ENCODE measurements at places on chromosomes 1 and 21.

- DNase-seq = no peak
These were observed 3.2 kb downstream of the EDARADD start for GRCh38 chr1:236397173-236397759.

GRCh38 chr1:114499478-114499877, 11.5 kb downstream of the TRIM33 start:
- DNase-seq = no peak

DNA sequence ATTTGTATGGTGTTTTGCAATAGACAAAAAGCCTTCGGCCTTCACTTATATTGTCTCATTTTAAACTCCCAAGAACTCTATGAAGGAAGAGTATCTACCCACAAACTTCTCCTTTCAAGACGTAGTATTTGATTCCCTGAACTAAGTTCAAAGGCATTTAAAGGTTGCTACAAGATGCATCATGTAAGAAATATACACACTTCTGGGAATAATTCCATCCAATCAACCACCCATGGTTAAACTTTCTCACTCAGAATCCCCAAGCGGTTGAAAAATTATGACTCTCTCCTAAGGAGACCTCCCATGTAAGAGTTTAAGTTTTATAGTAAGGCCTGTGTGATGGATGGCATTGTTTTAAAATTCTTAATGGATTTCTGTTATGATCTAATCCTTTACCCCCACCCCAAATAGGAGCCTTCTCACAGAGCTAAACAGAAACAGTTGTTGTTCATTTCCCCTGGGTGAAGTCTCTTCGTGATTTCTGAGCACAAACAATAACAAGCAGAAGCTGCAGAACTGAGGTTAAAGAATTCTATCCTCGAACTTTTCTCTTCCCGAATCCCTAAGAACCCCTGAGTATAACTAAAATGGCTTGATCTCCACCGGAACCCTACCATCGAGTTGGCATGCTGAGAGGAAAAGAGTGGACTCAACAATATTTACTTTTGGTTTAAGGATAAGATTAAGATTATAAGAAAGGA, 185.0 kb downstream of the TGFBR3 start:
- no peak for DNase-seq

GRCh38 chr1:182703539-182703938, 19.2 kb upstream of the RGS8 start:
- no peak for DNase-seq

DNA sequence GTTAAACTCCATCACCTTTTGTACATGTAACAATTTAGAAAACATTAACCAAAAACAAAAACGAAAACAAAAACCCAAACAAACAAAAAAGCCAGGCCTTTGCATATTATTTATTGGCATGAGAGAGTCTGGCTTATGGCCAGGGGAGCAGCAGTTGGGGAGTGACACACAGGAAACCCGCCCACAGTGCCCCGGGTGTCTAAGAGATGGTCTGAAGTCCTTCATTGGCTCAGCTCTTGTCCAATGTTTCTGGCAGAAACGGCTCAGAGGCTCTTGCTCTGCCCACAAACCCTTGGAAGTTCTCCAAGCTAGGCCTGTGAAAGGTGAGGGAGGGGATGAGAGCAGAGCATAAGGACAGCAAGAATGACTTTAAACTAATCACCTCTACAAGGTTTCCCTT, 131.5 kb downstream of the CNIH3 start:
- no peak for DNase-seq

DNA sequence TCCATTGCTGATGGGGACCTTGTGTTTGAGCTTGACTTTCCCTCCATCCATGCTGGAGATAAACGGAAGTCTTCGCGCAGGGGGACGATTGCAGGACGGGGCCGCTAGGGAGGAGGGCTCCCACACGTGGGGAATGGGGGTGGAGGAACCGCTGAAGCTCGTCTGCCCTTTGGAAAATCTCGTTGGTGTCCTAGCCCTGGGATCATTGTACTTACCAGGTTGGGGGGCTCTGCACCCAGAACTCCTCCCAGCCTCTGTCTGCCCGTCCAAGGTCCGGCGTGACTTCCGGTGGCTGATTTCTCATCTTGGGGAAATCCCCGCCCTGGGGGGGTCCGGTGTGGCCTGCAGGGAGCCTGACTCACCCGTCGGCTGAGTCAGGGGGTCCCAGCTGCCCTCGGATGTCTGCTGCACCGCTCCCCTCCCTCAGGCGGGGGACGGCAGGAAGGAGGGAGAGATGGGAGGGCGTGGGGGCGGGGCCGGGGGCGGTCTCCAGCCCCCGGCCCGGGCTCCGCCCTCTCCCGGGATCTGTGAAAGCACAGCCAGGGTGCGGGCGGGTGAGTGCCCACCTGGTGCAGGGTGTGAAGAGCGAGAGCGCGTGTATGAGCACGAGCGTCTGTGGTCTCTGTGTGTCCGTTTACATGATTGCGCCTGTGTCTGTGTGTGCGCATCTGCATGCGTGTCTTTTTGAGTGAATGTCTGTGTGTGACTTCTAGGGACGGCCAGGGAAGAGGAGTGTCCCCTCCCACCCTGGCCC, 35.8 kb downstream of the PIK3CD start:
- peak; percentile 59 for DNase-seq

GRCh38 chr1:180966744-180967536, 54.2 kb downstream of the KIAA1614 start:
- no peak for DNase-seq

DNA sequence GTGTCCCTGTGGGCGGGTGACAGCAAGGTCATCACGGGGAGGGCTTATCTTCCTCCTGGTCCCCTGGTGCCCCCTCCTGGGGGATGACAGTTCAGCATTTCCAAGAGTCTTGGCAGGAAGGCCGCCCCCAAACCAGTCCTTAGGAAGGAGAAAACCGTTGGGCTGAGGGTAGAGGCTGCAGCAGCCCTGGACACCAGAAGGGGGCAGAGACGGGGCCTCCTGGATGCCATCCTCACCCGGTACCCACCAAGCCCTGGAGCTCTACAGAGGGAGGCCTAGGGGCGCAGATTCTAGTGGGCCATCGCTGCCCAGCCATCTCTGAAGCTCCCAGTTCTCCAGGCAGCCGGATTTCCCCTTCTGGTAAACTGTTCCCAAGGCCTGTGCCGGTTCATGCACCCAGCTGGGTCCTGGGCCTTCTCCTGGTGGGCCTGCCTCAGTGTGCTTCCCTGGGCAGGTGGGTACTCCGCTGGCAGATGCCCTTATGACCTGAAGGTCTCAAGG, 14.8 kb upstream of the ZNF669 start:
- no peak for DNase-seq

GRCh38 chr1:35570589-35571137, 2.5 kb upstream of the TFAP2E start:
- DNase-seq = no peak

DNA sequence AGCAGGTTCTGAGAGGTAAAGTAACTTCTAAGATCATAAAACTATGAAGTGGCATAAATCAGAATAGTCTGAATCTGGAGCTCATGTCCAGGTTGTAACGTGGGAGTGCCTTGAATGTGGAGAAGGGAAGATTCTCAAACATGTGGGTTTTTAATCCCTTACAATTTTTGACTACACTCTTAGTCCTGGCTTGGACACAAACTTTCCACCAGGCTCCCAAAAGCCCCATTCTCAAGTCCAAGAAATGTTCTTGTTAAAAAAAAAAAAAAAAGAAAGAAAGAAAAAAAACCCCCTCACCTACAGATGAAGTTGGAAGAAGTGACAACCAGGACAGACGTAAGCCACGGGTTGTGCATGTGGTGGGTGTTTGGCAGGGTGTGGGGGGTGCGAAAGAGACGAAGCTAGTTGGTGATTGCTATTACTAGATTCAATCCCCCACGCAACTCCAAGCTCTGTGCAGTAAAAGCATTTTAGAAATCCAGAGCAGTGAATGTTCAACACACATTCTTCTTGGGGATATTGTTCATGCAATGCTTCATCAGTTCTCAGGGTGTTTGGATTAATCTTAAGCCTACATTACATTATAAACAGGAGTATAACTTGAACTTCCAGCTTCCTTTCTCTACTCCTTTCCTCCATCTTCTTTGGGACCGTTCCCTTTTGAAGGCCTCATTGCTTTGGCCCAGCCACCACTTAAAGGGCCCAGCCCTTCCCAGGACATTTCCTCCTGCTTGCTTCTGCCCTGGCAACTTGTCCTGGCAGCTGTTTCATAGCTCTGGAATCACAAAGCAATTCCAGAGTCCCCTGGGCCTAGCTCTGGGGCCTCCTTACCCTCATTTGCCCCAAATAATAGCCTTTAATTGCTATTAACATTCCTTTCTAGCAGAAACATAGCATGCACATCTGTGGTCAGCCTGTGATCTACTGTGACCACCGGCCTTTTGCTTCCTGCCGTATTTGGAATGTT, 41.8 kb downstream of the PHC2 start:
- DNase-seq = no peak

DNA sequence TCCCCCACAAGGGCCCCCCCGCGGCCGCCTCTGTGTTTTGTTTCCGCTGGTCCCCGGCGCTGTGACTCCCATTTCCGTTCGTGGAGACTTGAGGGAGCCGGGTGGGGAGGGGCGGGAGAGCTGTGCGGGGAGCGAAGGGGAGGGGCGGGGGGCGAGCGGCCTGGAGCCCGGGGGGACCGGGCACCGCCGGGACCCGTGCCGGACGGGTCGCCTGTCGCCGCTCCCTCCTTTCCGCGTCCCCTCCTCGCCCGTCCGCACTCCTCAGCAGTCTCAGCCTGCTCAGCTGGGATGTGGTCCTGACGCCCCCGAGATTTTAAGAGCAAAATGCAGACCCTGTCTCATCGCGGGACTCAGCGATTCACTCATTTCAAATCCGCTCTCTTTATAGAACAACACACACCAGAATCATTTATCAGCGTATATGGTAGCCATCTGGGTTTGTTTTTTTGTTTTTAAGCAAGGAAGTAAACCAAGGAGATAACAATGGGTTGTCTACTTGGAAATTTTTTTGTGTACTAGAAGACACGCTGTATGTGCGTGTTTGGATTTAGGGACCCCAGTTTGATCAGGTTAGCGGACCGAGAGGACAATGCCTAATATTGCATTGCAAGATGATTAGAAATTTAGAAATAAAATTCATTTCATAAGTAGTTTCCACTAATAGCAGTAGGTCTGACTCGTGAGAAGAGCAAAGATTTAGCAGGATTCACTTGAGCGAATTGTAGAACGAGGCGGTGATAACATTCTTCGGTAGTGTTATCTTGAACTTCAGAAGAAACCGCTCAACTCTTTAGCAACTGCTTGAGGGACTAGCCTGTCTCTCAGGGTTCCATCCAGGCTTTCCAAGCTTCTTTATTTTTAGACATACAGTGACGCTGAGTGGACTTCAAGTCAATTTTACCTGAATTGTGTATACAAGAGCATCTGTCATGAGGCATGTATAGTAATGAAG, 1.1 kb downstream of the GABPA start:
- peak; percentile 65 for DNase-seq

- DNase-seq = no peak
These were observed 98.4 kb upstream of the LYPLAL1 start for GRCh38 chr1:219075121-219075879.

GRCh38 chr1:50697440-50698421, 262.3 kb downstream of the FAF1 start:
- no peak for DNase-seq

GRCh38 chr1:83920320-83920719, 78.6 kb downstream of the TTLL7 start:
- no peak for DNase-seq

Data from CD4-positive, alpha-beta T cell treated with Interleukin-6 at 100 ng/mL for 8 hours (primary cell).